ENCODE measurements at places on chromosomes 5 and 9. TPM values are rescaled to one million over a fixed set of nuclear protein-coding genes. Genes with fewer than 3 reads are reported as not detected.

The PAX5 gene
- not detected for total RNA-seq

GRCh38 chr5:86929123-86929766 is 311.5 kb downstream of the COX7C start:
- no peak for DNase-seq
- no peaks in the 10 kb centered on the region for H3K4me1 ChIP-seq

DNA sequence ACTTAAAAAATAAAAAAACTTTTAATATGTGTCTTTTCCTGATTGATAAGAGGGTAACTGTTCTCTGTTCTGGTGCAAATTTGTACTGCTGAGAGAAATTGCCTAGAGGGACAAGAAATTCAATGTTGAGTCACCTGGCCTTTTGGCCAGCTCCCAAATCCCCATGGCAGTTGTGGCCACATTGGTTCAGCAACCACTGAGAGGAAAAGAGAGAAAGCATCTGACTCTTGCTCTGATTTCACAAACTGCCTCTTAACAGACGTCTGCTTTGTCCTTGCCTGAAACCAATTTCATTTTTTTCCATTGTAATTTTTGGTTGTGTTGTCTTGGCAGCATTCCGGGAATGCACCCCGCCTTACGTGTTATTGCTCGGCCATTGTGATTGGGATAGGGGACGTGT is 42.4 kb downstream of the NTRK2 start:
- peaks cover 5% of the 10 kb centered on the region for H3K4me1 ChIP-seq
- H3K27ac ChIP-seq = no peak overlapping the region
- H3K4me3 ChIP-seq = no peak overlapping the region
- DNase-seq = no peak
- H3K27me3 ChIP-seq = no peaks in the 10 kb centered on the region

DNA sequence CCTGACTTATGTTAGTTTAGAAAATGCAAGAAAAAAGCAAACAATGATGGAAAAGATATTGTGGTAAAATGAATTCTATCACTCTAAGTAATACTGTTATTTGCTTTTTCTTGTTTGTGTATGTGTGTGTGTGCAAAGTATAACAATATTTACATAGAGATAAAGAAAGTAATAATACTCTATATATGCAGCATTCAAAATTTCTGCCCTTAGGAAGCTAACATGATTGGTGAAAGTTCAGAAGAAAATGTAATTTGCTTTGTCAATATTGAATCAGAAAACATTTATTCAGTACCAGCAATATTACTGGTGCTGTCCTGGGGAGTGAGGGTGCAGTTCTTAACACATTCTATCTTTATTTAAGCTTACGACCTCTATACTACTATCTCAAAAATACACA is 12.9 kb upstream of the PRDM9 start:
- H3K4me1 ChIP-seq = peaks cover 2% of the 10 kb centered on the region
- H3K27me3 ChIP-seq = no peaks in the 10 kb centered on the region
- H3K36me3 ChIP-seq = no peaks in the 10 kb centered on the region
- H3K4me3 ChIP-seq = no peak overlapping the region

GRCh38 chr5:103587185-103587748 is 24.7 kb upstream of the NUDT12 start:
- H3K36me3 ChIP-seq = no peaks in the 10 kb centered on the region
- H3K27me3 ChIP-seq = peaks cover 9% of the 10 kb centered on the region
- H3K4me1 ChIP-seq = peaks cover 7% of the 10 kb centered on the region
- H3K27ac ChIP-seq = no peak overlapping the region

The SHC3 gene
- 1.3 TPM for total RNA-seq

- no peaks in the 10 kb centered on the region for H3K36me3 ChIP-seq
- no peak overlapping the region for H3K27ac ChIP-seq
- peaks cover 14% of the 10 kb centered on the region for H3K4me1 ChIP-seq
- H3K4me3 ChIP-seq = no peak overlapping the region
Measured at GRCh38 chr5:40484495-40484894, 195.2 kb upstream of the PTGER4 start.

GRCh38 chr9:547314-547713 is 294.2 kb upstream of the DMRT1 start:
- no peak overlapping the region for H3K4me3 ChIP-seq
- H3K4me1 ChIP-seq = peaks cover 39% of the 10 kb centered on the region
- H3K36me3 ChIP-seq = peaks cover 16% of the 10 kb centered on the region

The HK3 gene
- not detected for total RNA-seq

DNA sequence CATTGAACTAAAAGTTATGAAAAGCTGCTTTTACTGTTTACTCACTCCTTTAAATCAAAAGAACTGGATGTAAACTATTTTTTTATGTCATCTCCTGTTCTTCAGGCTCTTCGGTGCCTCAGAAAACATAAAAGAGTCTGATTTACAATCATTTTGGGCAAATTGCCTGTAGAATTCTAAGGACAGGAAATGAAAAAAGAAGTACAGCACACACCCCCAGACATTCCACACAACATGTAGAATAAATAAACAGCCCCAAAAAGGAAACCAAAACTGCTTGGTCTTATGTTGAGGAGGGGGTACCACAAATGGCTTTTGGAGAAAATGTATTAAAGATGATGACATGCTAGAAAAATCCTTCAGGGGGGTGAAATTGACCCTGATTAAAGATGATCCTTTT is 57.2 kb downstream of the ITGA1 start:
- no peak for DNase-seq
- H3K4me3 ChIP-seq = no peak overlapping the region
- no peaks in the 10 kb centered on the region for H3K27me3 ChIP-seq
- H3K36me3 ChIP-seq = no peaks in the 10 kb centered on the region
- H3K27ac ChIP-seq = no peak overlapping the region

GRCh38 chr9:87084407-87084806 is 137.1 kb upstream of the GAS1 start:
- no peaks in the 10 kb centered on the region for H3K4me1 ChIP-seq
- H3K27ac ChIP-seq = no peak overlapping the region
- H3K36me3 ChIP-seq = no peaks in the 10 kb centered on the region
- DNase-seq = no peak
- H3K27me3 ChIP-seq = no peaks in the 10 kb centered on the region

DNA sequence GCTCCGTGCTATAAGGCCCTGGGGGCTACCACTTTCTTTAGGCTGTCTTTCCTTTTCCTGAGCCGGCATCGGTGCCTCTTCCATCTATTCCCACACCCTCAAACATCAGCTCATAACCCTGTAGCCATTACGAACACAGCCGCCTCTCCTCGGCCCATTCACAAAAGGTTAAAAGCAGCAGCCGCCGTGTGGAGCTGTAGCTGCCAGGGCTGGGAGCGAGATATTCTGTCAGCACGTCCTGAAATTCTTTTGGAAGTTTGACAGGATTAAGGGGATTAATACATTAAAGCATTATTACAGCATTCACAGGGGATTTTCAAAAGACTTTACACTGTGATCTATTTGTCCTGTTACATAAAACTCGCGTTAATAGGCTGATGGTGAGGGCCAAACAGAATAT is 428.2 kb downstream of the CDK5RAP2 start:
- no peaks in the 10 kb centered on the region for H3K36me3 ChIP-seq
- H3K27ac ChIP-seq = no peak overlapping the region
- H3K27me3 ChIP-seq = no peaks in the 10 kb centered on the region
- DNase-seq = no peak

DNA sequence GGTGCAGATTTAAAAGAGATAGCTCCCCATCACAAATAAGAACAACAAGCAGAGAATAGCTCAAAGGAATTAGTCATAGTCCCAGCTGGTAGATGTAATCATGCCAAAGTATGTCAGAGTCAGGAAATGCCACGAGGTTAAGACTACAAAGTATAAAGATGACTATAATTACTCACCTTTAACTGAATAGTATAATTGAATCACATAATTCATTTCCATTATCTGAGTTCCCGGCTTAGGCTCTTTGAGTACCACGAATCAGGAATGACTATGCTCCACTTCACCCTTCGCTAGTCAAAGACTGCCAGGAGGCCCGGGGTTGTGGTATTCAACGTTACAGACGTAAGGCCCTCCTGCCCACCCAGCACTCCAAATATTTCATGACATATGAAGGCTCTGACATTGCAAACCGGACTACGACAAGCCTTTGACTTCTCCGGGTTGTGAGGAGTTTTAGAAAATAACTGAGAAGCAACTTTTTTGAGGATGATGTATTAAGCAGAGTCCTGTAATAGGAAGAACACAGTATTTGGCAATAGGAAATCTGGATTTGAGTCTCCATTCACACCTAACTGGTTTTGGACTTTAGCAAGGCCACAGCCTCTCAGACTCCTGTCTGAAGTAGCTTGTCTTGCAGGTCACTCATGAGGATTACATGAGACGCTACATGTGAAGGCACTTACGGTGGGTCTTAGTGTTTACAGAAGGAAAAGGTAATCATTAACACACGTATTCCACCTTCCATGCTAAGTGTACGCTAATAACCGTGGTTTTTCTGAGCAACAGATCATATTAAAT is 64.6 kb downstream of the ENC1 start:
- no peak for DNase-seq
- H3K27ac ChIP-seq = peak overlapping the region; percentile 45
- H3K4me3 ChIP-seq = no peak overlapping the region
- no peaks in the 10 kb centered on the region for H3K36me3 ChIP-seq

The CD14 gene
- total RNA-seq = 0.36 TPM

GRCh38 chr5:57802131-57802530 is 319.5 kb upstream of the ACTBL2 start:
- no peak for DNase-seq
- H3K27ac ChIP-seq = no peak overlapping the region
- no peak overlapping the region for H3K4me3 ChIP-seq

DNA sequence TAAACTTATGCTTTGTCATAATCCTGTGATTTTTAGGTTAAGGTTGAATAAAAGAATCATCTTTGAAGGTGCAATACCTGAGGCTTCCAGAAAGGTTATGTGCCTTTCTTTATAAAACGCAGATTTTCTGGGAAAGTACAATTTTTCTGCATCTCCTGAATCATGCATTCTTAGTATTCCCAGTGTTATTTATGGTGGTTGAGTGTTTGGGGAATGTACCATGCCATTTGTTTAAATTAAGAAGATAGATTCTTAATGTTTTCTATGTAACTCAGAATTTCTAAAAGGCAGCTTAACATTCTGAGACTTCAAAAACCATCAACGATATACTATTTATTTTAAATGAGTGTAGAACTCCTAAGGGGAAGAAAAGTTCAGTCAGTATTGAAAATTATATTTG is 108.1 kb upstream of the FBN2 start:
- DNase-seq = no peak
- no peaks in the 10 kb centered on the region for H3K27me3 ChIP-seq
- H3K4me1 ChIP-seq = no peaks in the 10 kb centered on the region
- no peak overlapping the region for H3K4me3 ChIP-seq
- no peaks in the 10 kb centered on the region for H3K36me3 ChIP-seq

The DNAJC21 gene
- 50.3 TPM for total RNA-seq

The BARX1 gene
- total RNA-seq = 3.3 TPM

Data from progenitor cell of endocrine pancreas (in vitro differentiated cells).